ENCODE measurements at places on chromosomes 12 and 14. TPM values are rescaled to one million over a fixed set of nuclear protein-coding genes. Genes with fewer than 3 reads are reported as not detected.

OR4E2 gene
- total RNA-seq, result not detected

KRT3 gene
- not detected for total RNA-seq

SLC7A8 gene
- 1.1 TPM for total RNA-seq

CPNE8 gene
- 47.3 TPM for total RNA-seq

SPX gene
- total RNA-seq, result 310 TPM

GLT1D1 gene
- not detected for total RNA-seq

KRT78 gene
- not detected for total RNA-seq

CCDC177 gene
- total RNA-seq, result not detected

- DNase-seq, result no peak
Observed at GRCh38 chr14:68926236-68926635, 52.9 kb downstream of the ACTN1 start.

DNA sequence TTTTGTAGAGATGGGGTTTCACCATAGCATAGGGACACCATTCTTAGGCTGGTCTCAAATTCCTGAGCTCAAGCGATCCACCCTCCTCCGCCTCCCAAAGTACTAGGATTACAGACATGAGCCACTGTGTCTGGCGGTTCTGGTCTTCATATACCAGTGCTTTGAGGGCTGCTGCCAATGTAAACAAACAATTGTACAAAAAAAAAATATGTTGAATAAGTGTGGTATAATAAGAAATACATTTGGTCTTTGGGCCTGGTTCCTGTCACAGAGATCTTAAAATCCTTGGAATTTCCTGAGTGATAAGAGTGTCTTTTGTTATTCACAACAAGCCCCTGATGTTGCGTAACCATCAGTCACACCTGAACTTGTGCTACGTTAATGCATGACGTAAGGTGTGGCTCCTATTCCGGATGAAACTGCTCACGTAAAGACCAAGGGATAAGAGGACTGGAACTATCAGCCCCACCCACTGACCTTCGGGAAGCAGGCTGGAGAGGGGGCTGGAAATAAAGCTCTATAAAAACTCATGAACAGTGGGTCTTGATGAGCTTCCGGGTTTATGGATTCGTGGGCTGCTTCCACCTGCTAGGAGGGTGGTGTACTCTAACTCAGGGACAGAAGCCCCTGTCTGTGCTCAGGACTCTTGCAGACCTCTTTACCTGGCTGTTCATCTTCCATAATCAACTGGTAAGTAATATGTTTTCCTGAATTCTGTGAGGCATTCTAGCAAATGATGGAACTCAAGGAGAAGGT is 16.5 kb upstream of the RIMKLB start:
- DNase-seq, result peak; percentile 27

DNA sequence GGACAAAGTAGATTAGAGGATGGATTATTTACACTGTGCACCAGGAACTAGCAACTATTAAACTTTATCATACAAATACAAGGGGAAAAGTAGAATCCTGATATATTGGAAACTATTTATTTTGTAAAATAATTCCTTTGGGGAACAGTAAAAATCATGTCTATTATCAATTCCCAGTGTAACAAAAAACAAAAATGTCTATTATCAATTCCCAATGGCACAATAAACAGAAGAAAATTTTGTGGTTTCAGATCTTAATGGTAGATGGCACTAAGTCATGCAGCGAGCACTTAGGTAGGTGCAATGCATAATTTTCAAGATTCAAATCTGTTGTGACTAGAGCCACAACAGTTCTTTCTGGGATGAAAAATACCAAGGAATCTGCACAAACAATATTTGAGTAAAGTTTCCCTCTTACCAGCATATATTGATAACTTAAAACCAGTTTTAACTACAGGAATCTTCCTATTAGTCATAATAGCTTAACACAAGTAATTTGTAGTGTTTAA is 13.7 kb downstream of the CFL2 start:
- no peak for DNase-seq

DNA sequence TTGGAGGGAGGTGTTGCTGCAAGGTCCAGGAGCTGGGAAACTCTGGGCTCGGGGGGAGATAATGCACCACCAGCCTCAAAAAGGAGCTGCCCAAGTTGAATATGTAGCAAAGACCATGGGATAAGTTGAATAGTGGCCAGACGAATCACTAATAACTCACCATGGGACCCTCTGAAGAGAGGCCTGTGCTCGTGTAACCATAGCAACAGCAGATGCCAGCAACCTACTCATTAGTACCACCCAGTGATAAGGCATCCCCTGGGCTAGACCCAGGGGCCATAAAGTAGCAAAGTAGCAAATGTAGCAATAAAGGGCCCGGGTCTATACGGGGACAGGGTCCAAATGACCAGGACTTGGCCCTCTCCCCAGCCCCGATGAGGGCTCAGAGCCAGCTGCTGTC is 328.0 kb downstream of the DPF3 start:
- no peak for DNase-seq

DNA sequence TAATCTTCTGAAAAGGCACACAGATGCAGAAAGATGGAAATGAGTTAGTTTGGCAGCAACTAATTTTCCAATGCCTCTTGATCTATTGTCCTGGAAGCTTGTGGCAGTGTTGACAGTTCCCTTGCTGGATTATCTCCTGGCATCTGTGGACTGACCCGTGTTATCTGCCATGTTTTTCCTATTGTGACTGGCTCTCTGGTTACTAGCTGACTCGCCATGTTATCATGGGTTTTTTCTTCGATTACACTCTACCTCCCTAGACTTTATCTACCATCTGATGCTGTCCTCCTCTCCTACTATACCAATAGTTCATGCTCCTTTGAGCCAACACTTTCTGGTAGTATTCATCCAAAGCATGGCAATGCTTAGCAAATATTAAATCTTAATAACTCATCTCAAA is 63.3 kb upstream of the FLRT2 start:
- DNase-seq, result no peak

GRCh38 chr12:78156751-78157150 is 326.1 kb downstream of the NAV3 start:
- no peak for DNase-seq

DNA sequence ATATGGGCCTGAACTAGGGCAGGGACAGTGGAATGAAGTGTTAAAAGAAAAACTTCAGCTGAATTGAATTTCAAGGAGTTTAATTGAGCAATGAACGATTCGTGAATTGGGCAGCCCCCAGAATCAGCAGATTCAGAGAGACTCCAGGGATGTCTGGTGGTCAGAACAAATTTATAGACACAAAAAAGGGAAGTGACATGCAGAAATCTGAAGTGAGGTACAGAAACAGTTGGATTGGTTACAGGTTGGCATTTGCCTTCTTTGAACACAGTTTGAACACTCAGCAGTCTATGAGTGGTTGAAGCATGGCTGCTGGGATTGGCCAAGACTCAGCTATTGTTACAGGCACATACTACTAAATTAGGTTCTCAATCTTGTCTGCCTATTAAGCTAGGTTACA is 9.7 kb upstream of the TBPL2 start:
- DNase-seq, result no peak

DNA sequence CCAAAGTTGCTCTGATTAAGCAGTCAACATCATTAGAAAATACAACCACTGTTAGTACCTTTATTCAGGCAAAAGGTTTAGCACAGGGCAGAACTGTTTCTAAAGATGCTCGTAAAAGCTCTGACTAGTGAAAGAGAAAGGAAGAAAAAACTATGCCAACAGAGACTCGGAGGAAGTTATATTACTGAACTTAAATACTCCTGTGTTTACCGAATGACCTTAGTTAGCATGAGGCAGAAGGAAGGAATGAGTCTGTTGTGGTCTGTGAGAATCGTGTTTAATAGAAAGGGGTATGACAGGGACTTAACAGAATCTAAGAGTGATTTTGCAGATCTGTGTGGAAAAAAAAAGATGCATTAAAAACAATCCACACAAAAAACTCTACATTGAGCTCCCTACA is 84.1 kb upstream of the OVCH1 start:
- DNase-seq, result no peak

GRCh38 chr12:39309516-39309915 is 133.4 kb downstream of the KIF21A start:
- no peak for DNase-seq

GRCh38 chr12:53803703-53804102 is 51.9 kb upstream of the CISTR start:
- no peak for DNase-seq

DNA sequence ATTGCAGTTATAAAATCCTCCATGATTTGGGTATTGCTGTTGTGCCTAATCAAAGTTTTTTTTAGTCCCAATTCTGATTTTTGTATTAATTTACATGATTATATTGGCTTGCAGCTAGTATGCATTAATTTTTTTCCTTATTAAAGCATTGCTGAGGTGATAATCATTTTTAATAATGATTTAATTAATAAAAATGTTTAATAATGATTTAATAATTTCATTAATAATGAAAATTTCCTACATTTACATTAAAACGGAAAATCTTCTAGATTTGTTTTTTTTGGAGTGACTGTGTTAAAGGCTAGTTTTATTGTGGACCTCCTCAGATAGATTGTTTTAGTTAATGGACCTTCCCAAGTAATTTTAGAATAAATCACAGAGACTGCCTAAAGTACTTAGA is 79.6 kb downstream of the CCDC91 start:
- no peak for DNase-seq

DNA sequence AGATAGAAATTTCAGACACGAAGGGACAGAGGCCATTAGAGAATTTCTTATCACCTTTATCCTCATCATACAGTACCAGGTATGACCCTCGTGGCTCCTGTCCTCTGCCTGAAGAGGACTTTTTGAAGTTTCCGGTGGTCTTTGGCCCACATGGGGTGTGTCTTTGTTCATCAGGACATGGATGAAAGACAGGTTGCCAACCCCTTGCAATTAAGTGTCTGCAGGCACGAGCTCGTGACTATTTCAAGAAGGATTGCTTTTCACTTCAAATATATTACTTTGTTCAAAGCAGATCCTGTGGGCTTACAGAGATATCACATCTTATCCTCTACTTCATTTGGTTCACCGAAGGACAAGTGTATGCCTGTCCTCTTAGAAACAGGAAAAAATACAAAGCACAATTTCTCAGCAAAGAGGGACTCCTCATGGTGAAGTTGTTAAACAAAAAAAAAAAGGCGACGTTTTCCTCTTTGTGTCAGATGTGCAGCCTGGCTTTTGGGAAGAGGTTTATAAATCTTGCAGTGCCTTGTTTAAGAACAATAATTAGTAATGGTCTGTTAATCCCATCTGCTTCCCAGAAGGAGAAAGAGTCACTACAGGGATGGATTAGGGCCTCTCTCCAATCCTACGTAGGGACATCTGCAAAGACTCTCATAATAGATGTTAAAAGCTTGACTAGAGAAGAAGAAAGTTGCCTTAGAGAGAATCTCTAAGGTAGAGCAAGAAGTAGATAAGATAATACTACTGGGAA is 13.5 kb upstream of the FAM234B start:
- no peak for DNase-seq

DNA sequence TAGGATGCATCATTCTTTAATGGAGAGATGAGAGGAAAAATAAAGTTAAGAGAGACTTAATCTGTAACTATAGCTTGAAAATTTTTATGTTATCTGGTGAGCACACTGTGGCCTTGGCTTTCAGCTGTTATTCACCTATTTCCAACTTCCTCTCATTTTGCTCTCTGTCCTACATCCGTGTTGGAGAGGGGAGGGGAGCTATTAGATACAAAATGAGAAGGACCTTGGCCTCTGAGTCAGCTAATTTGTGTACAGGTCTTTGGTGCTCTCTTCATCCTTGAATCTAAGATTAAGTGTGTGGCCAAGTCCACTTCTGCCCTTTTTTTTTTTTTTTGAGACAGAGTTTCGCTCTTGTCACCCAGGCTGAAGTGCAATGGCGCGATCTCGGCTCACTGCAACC is 887 bp upstream of the APOBEC1 start:
- DNase-seq, result no peak

DNA sequence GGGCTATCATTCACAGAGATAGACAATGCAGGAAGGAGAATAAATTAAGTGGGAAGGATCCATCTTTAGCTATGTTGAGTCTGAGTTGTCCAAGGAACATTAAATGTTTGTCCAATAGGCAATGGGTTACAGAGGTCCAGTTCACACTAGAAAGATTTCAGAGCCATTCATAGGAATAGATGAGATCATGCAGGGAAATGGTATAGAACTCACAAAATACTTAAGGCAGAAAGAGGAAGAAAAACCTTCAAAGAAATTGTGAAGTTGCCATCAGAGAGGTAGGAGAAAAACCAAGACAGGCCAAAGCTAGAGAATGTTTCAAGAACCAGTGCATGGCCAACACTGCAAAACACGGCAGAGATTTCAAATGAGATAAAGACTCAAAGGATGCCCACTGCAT is 94.1 kb downstream of the PHLDA1 start:
- DNase-seq, result no peak

DNA sequence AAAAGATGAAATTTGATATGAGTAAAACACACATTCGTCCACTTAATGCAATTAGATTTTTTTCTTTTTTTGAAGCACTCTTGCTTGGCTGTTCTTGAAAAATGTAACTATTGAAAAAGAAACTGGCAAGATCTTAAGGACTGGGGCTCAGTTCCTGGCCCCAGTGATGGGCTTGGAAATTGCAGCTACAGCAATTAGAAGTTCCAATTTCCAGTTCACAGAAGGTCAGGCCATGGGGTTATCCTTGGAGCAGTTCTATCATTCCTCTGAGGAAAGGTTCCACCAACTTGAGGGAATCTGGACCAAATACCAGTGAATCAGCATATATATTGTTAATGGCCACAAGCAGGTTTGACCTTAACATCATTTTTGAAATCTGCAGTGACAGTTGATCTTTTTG is 18.9 kb downstream of the IGF1 start:
- no peak for DNase-seq

- no peak for DNase-seq
Observed at GRCh38 chr12:4145990-4146859, 127.3 kb upstream of the CCND2 start.

GRCh38 chr12:46503637-46504175 is 131.1 kb upstream of the SLC38A2 start:
- no peak for DNase-seq

- peak; percentile 50 for DNase-seq
Observed at GRCh38 chr12:55736780-55737580, 5.9 kb upstream of the GDF11 start.

DNA sequence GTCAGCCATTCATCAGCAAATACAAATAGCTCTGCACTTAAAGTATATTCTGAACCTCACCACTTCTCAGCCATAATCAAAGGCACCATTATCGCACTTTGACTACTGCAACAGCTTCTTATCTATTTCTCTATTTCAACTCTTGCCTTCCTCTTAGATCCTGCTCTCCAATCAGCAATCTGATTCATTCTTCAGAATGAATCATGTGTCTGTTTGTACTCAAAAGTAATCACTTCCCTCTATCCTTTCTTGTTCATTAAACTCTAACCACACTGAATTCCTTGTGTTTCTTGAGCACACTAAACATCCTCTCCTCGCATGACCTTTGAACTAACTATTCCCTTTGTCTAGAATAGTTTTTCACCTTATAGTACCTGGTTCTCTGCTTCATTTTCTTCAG is 12.8 kb upstream of the OR4E1 start:
- DNase-seq, result no peak

GRCh38 chr12:129310346-129310745 is 457.1 kb downstream of the GLT1D1 start:
- DNase-seq, result no peak

GRCh38 chr12:51980809-51981127 is 26.0 kb upstream of the TAMALIN start:
- no peak for DNase-seq
